Activated gamma-delta T cell treated with anti-CD3 and anti-CD28 coated beads, Interleukin-2, amount 50 U/mL, for 16 hours (primary cell): ENCODE measurements at places on chromosomes 1 and 21.

DNA sequence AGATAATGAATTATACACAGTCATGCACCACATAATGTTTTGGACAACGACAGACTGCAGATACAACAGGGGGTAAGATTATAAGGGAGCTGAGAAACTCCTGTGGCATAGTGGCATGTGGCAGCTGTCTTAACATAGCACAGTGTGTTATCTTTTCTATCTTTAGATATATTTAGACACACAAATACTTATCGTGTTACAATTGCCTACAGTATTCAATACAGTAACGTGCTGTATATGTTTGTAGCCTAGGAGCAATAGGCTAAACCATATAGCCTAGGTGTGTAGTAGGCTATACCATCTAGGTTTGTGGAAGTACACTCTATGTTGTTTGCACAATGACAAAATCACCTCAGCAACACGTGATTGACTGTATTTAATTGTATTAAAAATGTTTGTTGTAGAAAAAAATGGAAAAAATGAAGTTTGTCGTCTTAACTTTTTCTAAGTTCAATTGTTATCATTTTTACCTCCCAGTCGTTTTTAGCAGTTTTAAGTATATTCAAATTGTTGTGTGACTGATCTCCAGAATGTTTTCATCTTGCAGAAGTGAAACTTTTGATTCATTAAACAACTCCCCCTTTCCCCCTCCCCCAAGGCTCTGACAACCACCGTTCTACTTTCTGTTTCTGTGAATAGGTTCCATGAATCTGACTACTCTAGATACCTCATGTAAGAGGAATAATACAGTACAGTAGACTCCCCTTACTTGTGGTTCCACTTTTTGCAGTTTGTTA lies 351.0 kb upstream of the B3GALT2 start:
- DNase-seq = peak; percentile 42

DNA sequence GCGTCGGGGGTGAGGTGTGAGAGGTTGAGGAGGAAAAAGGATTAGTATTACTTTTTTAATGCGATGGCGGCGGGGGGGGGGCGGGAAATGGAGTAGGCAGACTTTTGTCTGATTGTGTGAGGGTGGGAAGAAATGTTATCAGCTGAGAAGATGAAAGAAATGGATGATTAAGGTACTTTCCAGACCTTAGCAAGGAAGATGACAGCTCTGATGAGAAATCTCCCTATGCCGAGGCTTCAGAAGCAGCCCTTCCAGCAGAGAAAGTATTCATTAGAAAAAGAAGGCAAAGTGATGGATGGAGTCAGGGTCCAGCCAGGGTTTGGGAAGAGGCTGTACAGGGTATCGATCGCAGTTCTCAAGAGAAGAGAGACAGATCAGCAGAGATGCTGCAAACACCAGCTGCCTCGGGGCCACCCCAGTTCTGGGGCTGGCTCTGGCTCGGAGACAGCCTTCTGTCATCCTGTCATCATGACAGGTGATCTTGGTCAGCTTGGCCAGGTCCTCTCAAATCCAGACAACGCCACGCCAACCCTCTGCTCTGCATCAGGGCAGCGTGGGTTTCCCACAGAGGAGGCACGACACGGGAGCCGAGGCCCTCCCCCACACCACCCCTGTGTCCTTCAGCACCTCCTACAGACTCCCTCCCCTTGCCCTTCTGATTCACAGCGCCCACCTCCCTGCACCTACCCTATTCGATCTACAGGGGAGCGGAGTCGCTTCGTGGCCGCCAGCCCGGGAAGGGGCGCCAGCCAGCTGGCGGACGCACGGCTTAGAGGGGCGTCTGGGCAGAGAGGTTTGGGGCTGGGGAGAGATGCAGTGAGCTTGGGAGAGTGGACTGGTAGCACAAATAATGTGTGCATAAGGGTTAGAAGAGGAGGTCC lies 674 bp upstream of the ATXN7L2 start:
- peak; percentile 29 for DNase-seq

GRCh38 chr1:172883844-172884243 lies 166.9 kb downstream of the TNFSF18 start:
- DNase-seq = no peak

DNA sequence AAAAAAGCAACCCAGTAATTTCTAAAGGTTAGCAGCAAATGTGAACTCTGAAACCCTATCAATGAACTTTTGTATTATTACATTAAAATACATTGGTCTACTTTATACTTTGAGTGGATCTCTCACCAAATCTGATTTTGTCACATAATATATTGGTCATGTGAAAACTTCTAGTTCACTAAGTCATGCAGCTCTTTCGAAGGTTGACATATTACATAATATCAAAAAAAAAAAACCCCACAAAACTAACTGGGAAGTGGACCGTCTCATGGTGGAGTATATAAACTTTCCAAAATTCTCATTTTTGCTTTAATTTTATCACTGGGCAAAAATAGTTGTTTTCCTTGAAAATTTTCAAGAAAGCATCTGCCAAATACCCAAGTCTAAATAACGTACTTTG lies 50.4 kb downstream of the GATAD2B start:
- DNase-seq = no peak

- DNase-seq = peak; percentile 12
Measured at GRCh38 chr1:100927276-100927675, 31.4 kb downstream of the SLC30A7 start.

- DNase-seq = no peak
Measured at GRCh38 chr1:20507248-20507563, 745 bp downstream of the MUL1 start.

GRCh38 chr1:184792450-184792969 lies 37.9 kb upstream of the EDEM3 start:
- DNase-seq = no peak

- no peak for DNase-seq
Measured at GRCh38 chr1:45957684-45958083, 154.3 kb downstream of the MAST2 start.

DNA sequence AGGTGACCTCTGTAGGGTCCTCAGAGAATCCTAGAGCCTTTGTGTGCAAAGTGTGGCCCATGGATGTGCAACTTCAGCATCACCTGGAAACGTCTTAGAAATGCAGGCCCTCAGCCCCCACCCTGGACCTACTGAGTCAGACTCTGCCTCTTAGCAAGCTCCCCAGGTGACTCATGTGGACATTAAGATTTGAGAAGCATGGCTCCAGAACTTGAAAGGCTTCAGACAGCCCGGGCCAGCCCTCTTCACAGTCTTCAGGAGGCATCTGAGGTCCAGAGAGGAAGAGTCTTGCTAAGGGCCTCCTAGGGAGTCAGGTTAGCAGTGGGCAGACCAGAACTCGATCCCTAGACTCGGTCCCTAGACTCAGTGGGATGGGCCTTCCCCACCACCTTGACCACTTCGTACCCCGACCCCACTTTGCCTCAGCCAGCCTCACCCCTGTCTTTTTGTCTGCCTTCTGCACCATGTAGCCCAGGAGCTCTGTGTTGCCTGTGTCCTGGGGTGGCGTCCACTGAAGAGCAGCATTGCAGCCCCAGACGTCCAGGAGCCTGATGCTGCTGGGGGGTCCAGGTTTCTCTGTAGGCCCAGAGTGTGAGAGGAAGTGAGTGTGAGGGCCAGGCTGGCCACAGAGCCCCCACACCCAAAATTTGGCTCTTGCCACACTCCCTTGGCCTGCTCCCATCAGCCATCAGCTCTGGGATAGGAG lies 4.8 kb downstream of the MYBPH start:
- DNase-seq = no peak

DNA sequence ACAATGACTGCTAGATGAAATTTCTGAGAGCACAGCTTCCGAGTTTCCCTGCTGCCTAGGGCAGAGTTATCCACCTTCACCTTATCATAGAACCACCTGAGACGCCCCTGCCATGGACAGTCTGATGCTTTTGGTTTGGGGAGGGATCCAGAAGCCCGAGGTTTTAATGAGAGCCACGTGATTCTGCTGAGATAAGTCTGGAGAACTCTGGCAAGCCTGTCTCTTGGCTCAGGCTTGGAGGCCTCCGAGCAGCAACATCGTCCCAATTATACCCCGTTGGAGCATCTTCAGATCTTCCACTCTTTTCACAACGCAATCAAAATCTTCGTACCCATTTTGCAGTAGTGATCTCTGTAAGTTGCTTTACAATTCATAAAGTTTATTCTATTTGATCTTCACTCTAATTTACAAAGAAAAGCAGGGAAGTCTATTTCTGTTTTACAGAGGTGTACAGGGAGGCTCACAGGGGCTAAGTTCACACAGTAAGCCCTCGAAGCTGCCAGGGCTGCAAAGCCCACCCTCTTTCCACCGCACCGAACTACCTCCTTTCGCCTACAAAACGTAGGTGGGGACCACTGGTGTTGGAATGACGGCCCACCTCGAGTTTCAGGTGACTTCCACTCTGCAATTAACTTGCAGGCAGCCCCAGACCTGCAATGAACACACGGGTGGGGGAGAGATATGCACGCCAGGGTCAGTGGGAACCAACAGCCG lies 513 bp upstream of the HHAT start:
- no peak for DNase-seq

DNA sequence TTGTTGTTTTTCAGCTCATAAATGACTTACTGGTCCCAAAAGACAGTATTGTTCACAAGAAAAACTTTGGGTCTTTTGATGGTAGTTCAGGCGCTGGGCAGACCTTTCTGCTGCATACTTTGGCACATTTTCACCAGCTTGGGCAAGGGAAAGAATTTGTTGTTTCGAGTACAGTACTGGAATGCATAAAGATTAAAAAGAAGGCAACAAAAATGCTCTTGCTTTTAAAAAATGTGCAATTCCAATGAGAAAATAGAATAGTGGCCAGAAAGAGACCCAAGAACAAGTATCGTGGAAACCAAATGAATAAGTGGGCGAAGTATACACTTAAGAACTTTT lies 56.0 kb downstream of the CLIC6 start:
- DNase-seq = no peak

- DNase-seq = no peak
Measured at GRCh38 chr1:83996621-83997020, 2.3 kb downstream of the TTLL7 start.

- DNase-seq = no peak
Measured at GRCh38 chr1:5888606-5889211, 103.5 kb downstream of the NPHP4 start.

- DNase-seq = no peak
Measured at GRCh38 chr1:60130703-60131102, 57.1 kb upstream of the C1orf87 start.

DNA sequence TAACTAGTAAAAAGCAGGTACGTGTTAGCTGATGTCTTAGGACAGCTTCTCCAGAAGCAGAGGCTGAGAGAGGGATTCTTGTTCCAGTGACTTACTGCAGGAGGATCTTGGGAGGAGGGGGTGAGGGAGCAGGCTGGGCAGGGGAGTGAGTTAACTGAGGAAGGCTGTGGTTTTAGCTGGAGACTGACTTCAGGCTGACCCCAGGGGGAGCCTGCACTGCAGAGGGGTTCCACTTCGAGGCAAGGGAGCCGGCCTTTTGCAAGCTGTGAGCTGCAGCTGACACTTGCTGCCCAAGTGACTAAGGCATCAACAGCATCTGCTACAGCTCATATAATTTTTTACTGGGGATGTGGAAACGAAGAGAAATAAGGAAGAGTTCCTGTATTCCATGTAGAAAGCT lies 50.4 kb upstream of the SOD1 start:
- no peak for DNase-seq
